Neural progenitor cell (in vitro differentiated cells): ENCODE measurements at places on chromosomes 2 and 18. TPM values are rescaled to one million over a fixed set of nuclear protein-coding genes. Genes with fewer than 3 reads are reported as not detected.

- no peak for DNase-seq
These were observed 1057.2 kb upstream of the TMEFF2 start for GRCh38 chr2:193251909-193252308.

- DNase-seq: no peak
These were observed 103.2 kb downstream of the FAM161A start for GRCh38 chr2:61750624-61751023.

DNA sequence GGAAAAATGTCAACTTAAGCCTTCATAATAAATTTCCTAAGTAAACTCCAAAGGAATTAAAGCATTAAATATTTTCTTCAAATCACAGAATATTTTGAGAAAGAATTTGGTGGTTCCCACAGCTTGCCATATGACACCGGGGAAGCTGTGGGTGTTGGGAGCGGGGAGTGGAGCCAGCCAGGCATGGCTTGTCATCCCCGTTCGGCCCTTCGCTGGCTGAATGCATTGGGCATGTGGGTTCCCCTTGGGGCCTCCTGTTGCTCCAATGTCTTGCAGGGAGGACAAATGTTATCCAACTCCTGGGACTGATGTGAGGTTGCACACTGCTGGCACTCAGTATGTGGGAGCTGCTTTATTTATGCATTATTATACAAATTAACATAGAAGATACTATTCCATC lies 18.6 kb downstream of the NGEF start:
- no peak for DNase-seq

- DNase-seq: no peak
These were observed 84.0 kb downstream of the ZBTB7C start for GRCh38 chr18:48325115-48325665.

GRCh38 chr2:71166812-71167211 lies 36.4 kb downstream of the MPHOSPH10 start:
- no peak for DNase-seq

- no peak for DNase-seq
These were observed 89.4 kb upstream of the EML6 start for GRCh38 chr2:54634021-54634420.

GRCh38 chr2:98084869-98085238 lies 2.1 kb upstream of the VWA3B start:
- DNase-seq: no peak

DNA sequence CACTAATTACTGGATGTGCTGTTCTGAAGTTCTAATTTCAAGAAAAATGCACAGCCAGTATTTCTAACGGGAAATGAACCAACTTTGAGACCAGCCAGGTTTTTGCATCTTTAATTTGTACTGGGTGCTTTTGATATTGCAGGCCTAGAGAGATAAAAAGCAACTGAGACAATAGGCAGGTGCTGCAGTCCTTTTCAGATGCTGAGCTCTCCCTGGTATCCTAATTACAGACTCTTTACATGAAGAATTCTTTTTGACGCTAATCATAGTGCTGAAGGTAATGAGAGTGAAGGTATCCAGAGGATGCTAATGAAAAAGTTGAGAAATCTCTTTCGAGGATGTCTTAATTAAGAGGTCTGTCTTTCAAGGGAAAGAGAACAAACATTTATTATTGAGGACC lies 85.1 kb downstream of the SERPINB8 start:
- DNase-seq: no peak

GRCh38 chr2:75309596-75310463 lies 110.5 kb upstream of the TACR1 start:
- no peak for DNase-seq

DNA sequence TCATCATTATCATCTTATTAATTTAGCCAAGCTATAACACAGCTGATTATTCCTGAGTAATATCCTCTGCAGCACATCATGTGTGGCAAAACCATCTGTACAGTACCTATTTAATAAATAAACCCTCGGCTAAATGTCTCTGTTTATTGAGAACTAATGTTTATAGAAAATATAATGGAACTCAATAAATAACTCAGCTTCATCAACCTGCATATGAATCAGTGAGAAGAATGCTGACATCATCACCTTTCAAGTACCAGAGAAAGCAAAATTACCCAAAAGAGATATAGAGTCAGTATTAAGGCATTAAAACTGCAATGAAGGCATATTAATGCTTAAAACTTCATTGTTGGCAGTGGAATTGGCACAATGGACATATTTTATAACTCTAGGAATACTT lies 558.3 kb downstream of the PLCL1 start:
- DNase-seq: no peak

DNA sequence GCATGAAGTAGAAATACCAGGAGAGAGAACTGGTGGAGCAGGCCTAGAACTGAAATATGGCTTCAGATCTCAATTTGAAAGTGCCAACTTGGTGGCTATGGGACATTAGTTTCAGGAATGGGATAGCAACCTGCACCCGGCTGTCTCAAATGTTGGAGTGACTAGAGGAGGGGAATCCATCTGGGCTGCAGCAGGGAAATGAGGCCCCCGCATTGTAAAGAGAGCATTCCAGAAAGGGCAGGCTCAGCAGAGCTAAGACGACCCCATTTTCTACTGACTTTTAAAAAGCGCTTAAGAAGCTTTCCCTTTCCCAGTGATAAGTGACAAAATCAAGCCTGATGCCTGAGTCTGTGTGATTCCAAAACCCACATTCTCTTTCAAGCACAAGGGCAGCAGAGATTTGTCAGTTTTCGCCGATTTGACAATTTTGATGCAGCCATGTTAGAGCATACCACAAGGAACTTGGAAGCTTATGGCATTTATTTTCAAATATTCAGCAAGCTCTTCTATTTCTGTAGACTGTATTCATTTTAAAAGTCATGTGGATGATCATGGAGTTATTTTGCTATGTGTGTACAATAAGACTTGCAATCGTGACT lies 119.8 kb upstream of the ARHGAP28 start:
- peak; percentile 15 for DNase-seq

DNA sequence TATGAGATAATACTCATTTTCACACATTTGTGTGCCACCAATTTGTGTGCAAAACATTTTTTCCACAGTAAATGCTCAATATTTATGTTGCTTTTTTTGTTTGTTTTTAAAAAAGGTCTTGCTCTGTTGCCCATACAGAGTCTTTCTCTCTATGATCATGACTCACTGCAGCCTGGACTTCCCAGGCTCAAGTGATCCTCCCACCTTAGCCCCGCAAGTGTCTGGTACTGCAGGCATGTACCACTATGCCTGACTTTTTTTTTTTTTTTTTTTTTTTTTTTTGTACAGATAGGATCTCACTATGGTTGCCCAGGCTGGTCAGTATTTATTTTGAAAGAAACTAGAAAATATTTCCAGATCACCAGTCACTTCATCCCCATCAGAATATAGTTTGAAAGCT lies 297.8 kb upstream of the GYPC start:
- DNase-seq: no peak

GRCh38 chr2:58416696-58417095 lies 175.6 kb upstream of the FANCL start:
- no peak for DNase-seq

DNA sequence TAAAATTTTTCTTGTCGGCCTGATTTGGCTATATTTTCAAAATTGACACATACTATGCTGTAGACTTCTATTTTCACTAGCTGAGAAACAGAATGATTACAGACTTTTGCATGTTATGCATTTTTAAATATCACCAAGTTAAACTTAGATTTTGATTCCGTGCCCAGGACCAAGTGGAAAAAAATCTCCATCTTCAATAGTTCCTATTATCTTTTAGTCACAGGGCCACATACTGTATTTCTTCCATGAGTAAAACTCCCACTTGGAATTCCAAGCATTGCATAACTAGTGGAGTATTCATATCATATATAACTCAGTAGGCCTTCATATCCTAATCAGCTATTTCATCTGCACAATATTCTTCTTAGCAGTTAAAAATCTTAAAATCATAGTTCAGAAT lies 470.9 kb downstream of the ARHGAP15 start:
- no peak for DNase-seq

GRCh38 chr18:58069099-58069498 lies 25.1 kb downstream of the NEDD4L start:
- DNase-seq: no peak

- no peak for DNase-seq
These were observed 130.9 kb upstream of the RND3 start for GRCh38 chr2:150618245-150618895.

GRCh38 chr2:203994735-203995134 lies 58.2 kb downstream of the ICOS start:
- no peak for DNase-seq

DNA sequence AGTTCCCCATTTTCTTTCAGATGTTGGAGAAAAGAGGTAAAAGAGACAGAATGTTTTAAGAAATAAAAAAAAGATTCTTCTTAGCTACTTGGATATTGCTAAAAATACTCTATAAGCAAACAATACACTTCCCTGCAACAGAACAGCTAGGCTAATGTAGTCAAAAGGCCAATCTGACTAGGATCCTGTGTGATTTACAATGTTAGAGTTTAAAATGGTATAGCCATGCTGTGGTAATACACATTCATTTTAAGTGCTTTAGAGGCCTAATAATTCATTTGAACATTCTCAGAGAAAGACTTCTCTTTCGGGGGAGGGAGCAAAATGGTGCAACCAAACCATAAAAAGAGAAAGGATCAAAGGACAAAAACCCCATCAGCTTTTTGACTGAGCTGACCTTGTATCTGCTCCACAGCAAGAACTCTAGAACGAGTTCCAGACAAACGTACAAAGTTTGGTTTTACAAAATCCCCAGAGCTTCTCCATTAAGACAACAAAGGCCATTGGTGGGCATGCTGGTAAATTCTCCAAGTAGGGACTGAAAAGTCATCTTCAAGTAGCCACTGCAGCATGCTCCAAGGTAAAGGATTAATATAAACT lies 200.2 kb downstream of the STK39 start:
- no peak for DNase-seq

DNA sequence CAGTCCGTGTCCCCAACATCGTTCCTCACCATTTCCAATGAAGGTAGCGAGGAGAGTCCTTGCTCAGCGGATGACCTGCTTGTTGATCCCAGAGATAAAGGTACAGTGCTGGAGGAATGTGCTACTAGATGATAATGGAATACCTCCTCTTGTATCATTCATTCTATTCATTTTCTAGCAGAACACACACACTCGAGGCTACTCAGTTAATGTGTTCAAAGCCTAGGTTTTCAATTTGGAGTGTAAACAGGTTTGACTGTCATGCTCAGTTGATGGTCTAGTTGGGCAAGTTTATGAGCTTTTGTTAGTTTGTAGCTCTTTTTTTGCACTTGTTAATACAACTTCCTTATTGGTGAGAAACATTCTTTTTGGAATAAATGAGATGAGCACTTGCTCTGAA lies 114.2 kb downstream of the ICA1L start:
- DNase-seq: no peak

Gene VWA3B
- total RNA-seq: not detected in 2 replicates

Gene PKDCC
- total RNA-seq: 70.4 and 133 TPM in 2 replicates

Gene KRTCAP3
- 0.88 and 11.4 TPM in 2 replicates for total RNA-seq

Gene ADD2
- total RNA-seq: 45.3 and 63.3 TPM in 2 replicates

Gene DGUOK
- 79.0 and 85.5 TPM in 2 replicates for total RNA-seq

Gene ADGRF3
- total RNA-seq: 0.04 and 0.06 TPM in 2 replicates

Gene IL36G
- total RNA-seq: 0.59 and 1.3 TPM in 2 replicates

Gene CYP26B1
- total RNA-seq: 0.21 and 1.2 TPM in 2 replicates

Gene CRYGC
- not detected in 2 replicates for total RNA-seq

Gene LBX2
- 0.12 TPM in 1 of 2 replicates, not detected in the other for total RNA-seq

Gene M1AP
- total RNA-seq: 0.75 and 3.7 TPM in 2 replicates

Gene FAM237A
- total RNA-seq: not detected in 2 replicates

Gene NDUFS1
- 110 and 115 TPM in 2 replicates for total RNA-seq

Gene NABP1
- total RNA-seq: 1.2 and 2.8 TPM in 2 replicates
